ENCODE measurements at places on chromosomes 1 and 21.

- DNase-seq: no peak
Observed at GRCh38 chr21:40507978-40508377, 339.0 kb downstream of the DSCAM start.

DNA sequence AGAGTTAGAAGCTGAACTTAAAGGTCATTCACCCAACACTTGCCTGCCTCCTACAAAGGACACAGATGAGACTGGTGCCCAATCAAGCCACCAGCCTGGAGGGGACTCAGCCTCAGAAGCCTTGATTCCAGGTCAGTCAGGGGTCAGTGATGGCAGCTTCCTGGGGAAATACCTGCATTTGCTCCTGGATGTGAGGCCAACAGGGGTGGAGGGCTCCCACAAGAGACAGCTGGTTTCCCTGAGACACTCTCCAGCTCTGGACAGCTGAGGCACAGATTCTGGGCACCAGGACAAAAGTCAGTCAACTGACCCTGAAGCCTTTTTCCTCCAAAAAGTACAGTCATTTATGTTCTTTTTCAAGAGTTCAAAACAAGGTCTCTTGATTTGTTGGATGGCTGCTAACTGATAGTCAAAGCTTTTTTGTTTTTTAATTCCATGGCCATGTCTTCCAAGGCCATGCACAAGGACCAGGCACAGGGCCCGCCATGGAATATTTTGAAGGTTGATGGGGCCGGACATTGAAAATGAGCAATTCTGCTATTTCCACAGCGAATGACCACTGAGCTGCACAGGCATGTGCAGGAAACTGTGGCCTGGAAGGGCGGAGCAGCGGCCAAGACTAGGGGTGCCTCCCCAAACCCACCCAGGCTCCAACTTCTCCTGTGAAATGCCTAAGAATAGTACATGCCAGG lies 1.8 kb downstream of the C2CD2 start:
- no peak for DNase-seq

- no peak for DNase-seq
Observed at GRCh38 chr1:27772036-27772931, 735 bp upstream of the STX12 start.

DNA sequence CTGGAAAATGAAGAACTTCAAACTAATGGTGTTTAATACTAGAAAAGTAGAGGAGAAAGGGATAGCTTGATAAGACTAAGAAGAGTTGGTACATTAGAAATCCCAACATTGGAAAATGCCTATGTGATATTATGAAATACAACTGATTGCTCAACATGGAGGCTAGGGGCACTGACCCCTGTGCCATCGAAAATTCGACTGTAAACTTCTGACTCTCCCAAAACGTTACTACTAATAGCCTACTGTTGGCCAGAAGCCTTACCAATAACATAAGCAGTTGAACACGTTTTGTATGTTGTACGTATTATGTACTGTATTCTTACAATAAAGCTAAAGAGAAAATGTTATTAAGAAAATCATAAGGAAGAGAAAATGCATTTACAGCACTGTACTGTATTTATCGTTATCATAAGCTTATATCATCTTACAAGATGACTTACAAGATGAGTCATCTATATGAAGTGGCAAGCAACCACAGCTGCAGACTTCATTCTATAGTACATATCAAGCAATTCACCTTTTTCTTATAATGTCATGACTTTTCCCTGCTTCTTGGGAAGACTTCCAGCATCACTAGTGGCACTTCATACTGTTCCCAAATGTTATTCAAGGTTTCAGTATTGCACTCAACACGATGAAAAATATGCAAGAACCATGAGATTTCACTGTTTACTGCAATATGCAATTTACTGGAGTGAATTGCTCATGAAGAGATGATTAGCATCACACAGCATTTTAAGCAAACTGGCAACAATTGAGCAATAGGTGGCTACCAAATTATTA lies 12.9 kb upstream of the CTSK start:
- no peak for DNase-seq

DNA sequence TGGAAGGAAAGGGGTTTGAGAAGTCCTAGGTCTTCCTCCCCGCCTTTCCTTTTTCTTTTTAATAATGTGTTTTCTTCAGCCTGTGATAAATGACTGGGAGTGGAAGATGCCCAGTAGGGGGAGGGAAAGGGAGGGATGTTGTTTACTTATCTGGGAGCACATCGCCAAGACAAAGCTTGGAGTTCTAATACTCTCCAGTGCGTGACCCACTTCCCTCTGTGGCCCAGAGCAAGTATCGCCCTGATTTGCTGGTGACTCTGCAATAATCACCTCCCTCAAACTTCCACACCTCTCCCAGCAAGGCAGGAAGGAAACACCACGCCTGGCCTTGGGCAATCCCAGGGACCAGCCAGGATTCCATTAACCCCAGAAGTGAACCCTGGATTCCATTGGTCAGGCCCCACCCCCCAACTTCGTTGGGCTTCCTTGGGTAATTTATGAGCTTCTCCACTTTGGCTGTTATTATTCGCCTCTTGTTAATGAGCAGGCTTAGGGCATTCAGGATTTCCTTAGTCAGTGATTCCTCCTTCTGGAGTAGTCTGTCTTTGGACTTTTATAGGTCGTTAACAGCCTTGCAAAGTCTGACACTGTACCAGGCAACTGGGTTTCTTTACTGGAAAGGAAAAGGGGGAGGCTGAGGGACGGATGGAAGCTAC lies 24.3 kb upstream of the GRHL3 start:
- no peak for DNase-seq

GRCh38 chr1:116368241-116368640 lies 4.8 kb upstream of the ATP1A1 start:
- DNase-seq: no peak

- no peak for DNase-seq
Observed at GRCh38 chr1:4315202-4315601, 339.2 kb upstream of the AJAP1 start.

DNA sequence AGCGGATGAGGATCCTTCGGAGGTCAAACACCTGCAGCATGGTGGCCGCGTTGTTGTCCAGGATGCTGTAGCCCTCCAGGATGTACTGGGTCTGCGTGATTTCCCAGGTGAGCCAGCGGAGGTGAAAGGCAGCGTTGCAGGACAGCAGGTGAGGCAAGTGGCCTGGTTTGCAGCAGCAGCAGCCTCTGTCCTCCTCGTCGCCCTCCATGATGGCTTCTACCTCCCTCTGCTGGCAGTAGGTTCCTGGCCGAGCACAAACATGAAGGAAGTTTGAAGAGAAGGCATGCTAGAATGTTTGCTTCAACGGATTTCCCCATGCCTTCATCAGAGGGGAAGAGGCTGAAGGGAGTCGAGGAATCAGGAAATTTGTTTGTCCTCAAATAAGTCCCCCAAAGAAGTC lies 74.7 kb downstream of the NTPCR start:
- DNase-seq: peak; percentile 72

DNA sequence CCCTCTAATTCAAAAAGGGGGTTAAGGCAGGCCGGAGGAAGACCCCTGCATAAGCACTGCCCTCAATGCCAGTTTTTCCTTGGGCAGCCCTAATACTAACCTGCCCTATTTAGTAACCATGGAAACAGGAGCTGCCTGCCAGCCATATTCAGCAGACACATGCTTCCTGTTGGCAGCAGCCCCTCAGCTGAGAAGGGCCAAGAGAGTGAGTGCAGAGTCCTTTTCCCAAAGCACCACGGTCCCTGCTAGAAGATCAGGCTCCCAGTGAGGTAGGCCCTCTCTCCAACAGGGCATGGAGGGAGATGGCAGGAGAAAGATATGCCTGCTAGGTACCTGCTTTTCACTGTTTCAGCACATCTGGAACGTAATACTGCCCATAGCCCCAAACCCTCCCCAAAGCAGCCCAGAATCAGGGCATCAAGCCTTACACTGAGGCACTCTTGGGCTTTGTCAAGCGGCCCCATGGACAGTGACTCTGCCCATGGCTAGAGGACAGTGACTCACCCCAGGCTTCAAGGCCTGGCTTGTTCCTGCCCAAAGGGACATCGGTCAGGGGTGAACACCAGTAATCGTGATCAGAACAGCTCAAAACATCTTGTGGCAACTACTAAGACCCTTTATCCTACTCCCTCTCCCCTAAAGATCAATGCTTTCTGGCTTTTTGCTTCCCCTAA lies 64.5 kb downstream of the BCAR3 start:
- no peak for DNase-seq

- DNase-seq: no peak
Observed at GRCh38 chr1:185426848-185427247, 109.8 kb upstream of the IVNS1ABP start.

DNA sequence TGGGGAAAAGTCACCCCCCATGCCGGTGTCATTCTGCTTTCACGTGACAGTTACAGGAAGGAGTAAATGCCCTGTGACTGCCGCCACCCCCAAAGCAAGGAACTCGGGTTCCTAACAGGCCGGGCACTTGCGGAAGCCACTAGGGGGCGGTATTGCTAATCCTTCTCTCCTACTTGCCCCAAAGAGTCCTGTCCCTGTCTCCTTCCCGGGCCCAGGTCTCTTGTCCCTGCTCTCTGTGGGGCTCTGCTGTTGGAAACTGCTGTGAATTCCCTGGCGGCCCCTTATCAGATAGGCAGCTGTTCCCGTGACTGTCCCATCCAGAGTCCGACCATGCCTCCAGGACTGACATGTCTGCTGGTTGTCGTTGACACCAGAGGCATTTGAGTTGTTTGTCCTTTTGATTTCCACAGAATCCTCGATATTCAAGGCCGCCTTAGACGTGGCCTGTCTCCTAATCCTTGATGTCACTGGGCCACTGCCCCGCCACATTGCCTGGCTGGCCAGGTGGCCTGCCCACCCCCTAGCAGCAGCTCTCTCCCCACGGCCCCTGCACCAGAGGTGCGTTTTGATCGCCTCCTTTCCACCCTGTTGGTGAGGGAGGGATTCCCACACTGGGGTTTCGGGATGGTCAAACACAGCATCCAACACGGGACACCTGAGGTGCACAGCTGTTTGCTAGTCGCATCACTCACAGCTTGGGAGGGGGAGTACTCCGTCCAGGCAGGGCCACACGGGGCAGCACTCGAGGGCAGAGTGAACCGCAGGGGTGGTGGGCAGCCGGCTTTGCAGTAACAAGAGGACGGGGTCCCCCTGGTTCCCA lies 37.3 kb downstream of the CHAF1B start:
- DNase-seq: peak; percentile 69

DNA sequence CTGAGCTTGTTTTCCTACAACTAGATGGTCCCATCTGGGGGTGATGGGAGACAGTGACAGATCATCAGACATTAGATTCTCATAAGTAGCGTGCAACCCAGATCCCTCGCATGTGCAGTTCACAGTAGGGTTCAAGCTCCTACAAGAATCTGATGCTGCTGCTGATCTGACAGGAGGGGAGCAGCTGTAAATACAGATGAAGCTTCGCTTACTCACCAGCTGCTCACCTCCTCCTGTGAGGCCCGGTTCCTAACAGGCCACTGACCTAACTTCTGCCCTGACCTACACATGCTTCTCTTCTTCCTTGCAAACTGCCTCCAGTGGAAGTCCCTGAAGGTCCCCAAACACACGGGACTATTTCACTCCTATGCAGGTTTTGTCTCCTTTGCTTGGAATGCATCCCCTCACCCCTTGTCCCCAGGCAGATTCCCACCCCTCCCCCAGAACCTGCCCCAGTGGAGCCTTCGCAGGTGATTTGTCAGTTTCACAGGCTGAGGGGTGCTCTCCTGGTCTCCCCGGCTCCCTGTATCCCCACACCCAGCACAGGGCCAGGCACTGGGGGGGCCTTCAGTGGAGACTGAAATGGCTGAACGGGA lies 5.7 kb upstream of the ZBTB48 start:
- DNase-seq: no peak

GRCh38 chr21:32587651-32588050 lies 2.3 kb upstream of the TCP10L start:
- DNase-seq: no peak

GRCh38 chr21:46179708-46180078 lies 4.6 kb downstream of the SPATC1L start:
- no peak for DNase-seq

DNA sequence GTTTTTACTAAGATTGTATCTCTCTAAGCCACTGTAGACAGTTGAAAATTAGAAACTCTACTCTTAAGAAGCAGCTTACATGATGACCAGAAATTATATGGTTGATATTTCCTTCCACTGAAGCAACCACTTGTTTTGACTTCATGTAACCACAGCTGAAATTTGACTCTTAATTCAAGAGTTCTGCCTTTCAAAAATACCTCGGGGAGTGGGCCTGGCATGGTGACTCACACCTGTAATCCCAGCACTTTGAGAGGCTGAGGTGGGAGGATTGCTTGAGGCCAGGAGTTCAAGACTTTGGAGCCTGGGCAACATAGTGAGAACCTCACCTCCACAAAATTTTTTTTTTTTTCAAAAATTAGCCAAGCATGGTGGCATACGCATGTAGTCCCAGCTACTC lies 4.3 kb downstream of the AMPD1 start:
- DNase-seq: no peak

GRCh38 chr1:6414443-6414844 lies 5.3 kb downstream of the HES2 start:
- DNase-seq: no peak

DNA sequence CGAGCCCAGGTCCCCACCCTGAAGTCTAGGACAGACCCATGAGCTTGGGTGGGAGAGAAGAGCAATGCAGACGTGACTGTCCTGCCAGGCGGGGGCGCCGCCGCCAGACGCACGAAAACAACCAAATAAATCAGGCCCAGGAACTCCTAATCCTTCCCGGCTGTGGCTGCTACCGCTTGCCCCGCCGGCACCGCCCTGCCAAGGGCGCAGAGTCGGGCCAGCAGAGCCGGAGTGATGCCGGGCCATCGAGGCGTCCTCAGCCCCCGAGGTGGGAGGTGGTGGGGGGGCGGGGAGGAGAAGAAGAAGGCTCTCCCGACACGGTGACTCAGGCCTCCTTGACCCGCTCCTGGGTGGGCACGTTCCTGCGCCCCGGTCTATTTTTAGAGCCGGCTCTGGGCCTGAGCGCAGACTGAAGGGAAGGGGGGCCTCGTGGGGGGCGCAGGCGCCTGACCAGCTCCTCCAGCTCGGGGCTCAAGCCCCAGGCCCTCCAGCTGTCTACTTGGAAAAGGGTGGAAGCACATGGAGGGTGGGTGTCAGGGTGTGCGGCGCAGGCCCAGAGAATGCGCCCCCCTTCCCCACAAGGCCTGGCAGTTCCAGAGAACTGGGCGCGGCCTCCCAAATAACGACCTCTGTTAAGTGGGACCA lies 10.7 kb upstream of the COL16A1 start:
- no peak for DNase-seq

- peak; percentile 20 for DNase-seq
Observed at GRCh38 chr1:44571712-44572571, 102.3 kb downstream of the TMEM53 start.

- no peak for DNase-seq
Observed at GRCh38 chr1:162851341-162851740, 9.6 kb downstream of the CCDC190 start.

All from SK-N-DZ (cell line).